DMS 273 treated with DMSO at 0.1 percent for 48 hours (cell line): ENCODE measurements at places on chromosomes 13 and 19.

- no peak for DNase-seq
Measured at GRCh38 chr19:17450264-17451075, 2.0 kb upstream of the TMEM221 start.

DNA sequence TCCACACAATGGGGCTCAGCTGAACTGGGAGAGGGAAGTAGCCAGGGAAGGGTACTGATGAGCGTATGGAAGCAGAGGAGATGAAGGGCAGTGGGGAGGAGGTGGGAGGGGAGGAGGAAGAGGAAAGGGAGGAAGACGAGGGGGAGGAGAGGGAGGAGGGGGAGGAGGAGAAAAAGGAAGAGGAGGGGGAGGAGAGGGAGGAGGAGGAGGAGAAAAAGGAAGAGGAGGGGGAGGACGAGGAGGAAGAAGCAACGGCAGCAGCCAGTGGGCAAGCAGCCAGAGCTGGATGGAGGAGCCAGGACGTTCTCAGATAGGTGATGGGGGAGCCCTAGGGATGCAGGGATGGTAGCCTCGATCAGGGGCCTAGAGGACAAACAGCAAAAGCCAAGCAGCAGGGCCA lies 5.6 kb downstream of the CERS4 start:
- DNase-seq = no peak

GRCh38 chr13:76913898-76914297 lies 27.7 kb upstream of the KCTD12 start:
- no peak for DNase-seq

DNA sequence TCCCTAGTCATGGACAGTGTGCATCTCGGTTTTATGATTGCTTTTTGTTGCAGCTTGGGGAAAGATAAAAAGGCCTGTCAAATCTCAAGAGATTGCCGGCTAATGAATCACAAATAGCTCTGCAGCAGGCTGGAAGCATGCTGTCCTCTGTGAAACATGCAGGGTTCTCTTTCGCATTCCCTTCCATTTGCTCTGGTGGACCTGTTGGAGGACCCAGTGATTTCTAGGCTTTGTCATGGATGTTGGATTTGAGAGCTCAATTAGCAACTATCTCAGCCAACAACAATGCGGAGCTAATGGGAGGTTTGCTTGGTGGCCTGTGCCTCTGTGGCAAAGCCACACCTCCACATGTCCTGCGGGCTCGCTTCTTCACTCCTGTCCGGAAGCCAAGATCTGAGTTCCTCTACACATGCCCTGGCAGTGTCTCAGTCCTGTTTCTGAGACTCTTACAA lies 418.1 kb upstream of the ARGLU1 start:
- no peak for DNase-seq

DNA sequence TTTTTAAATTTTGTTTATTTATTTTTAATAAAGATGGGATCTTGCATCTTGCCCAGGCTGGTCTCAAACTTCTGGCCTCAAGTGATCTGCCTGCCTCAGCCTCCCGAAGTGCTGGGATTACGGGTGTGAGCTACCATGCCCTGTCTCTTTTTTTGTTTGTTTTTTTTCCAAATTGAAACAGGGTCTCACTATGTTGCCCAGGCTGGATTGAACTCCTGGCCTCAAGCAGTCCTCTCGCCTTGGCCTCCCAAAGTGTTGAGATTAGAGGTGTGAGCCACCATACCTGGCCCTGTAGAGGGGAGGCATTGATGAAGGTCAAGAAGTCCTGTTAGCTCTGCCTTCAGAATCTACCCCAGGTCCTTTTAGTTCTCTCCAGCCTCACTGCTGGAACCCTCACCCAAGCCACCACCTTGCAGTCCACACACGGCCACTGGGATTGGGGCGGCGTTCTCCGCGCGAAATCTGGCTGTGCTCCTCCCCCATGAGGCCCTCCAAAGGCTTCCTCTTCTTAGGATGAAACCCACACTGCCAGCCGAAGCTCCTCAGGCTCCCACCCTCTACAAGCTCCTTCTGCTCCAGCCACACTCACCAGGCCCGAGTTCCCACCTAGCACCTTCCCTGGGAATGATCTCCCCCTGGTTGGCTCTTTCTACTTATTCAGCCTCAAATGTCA lies 34.9 kb downstream of the ACTN4 start:
- DNase-seq = no peak

- no peak for DNase-seq
Measured at GRCh38 chr13:80009760-80010159, 331.2 kb downstream of the SPRY2 start.

DNA sequence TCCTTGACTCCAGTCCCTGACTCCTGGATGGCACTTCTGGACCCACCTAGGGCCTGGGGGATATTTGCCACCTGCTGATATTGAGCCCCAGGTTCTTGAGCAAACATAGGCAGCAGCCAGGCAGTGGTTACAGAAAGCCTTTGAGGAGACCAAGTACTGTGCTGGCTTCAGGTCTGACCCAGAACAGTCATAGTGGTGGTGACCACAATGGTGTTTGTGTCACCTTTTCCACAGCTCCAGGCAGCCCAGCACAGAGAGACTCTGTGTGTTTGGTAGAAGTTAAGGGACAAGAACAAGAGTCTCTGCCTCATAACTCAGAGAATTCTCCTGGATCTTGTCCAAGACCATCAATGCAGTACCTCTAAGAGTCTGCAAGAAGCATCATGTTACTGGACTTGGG lies 14.6 kb upstream of the CLC start:
- DNase-seq = no peak
